NCI-H2081 treated with DMSO at 0.1 percent for 48 hours (cell line): ENCODE measurements at places on chromosomes 1 and 21.

DNA sequence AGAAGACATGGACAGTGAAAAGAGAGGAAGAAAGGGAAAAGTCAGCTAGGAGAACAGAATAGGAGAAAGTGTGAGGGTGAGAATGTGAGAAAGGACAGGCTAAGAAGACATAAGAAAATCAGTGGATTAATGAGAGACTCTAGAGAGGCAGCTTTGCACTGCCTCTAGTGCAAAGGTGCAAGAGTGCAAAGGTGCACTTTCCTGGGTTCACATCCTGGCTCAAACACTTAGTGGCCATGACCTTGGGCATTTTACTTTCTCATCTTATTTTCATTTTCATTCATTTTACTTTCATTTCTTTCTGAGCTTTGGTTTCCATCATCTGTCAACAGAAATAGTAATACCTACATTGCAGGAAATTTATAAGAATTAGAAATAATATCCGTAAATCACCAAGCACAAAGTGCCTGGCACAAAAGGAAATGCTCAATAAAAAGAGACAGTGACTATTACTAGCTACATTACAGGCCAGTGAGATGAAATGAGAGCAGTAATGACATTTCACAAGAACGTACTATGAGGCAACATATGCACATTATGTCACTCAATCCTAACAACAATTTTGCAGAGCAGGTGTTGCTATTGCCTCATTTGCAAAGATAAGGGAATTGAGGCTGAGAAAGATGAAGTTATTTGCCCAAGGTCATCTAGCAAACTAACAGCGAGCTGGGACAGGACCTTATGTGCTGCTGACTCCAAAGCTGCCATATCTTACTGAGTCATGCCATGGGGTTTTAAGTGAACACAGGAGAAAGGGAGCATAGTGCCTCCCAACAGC lies 107.0 kb upstream of the TLR5 start:
- no peak for DNase-seq

- DNase-seq, result no peak
Observed at GRCh38 chr1:244347942-244348341, 103.8 kb downstream of the ADSS2 start.

DNA sequence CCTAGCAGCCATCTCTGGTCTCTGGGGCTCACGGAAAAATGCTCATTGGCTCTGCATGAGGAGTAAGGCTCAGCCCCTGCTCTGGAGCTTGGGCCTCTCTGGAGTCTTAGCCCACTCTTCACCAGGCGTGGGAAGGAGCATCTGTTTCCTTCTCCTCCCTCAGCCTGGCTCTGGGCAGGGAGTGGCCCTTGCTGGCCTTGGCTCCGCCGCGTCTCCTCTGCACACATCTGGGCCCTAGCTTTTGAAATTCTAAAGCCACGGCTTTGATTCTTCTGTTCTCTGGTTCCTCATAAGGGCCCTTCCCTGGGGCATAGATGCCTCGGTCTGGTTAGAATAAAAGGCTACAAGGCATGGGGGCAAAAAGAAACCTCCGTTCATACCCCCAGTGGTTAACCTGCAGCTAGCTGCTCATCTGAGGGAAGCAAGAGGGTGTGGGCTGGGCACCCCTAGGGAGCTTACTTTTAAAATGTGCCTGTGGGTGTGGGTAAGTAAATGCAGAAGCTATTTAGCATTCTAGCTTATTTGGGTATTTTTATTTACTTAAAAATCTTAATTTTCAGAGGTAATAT lies 145.6 kb downstream of the CAMTA1 start:
- no peak for DNase-seq

- no peak for DNase-seq
Observed at GRCh38 chr1:211386921-211387320, 60.3 kb downstream of the TRAF5 start.

- DNase-seq, result no peak
Observed at GRCh38 chr1:41546833-41547135, 62.3 kb upstream of the EDN2 start.

DNA sequence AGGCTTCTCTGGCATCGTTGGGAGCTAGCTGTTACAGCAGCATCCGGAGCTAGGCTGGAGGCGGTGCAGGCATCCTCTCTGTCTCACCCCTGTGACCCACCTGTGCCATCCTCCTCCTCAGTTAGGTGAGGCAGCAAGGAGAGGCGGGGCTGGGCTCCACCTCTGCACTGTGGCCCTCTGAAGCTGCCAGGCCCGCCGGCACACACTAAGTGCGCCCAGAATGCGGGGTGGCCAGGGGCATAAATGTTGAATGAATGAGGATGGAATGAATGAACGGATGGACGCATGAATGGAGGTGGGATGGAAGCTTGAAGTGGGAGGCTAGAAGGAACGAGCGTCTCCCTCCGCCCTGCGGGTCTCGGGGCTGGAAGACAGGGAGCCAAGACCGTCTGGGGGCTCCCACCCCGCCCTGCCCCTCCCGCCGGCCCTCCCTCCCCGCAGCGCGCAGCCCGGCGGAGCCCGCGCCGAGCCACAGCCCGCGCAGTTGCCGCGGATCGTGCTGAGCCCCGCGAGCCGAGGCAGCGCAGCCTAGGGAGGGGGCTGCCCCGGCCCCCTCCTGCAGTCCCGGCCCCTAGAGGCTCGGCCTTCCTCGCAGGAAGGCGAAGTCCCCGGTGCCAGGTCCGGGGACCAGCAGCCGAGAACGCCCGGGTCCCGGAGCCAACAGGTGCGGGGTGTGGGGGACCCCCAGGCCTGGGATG lies at the start of gene HCRTR1:
Gene HCRTR1 (plus strand): TSS at position 472 of the 698 bp plus-strand sequence. CDS start 1,504 bp downstream, outside the sequence.
- DNase-seq, result no peak
